ENCODE measurements at places on chromosomes 5 and 9. TPM values are rescaled to one million over a fixed set of nuclear protein-coding genes. Genes with fewer than 3 reads are reported as not detected.

The PCDHGB1 gene
- total RNA-seq, result 7.8 TPM

The PTGS1 gene
- 6.0 TPM for total RNA-seq

The SLC27A6 gene
- 57.2 TPM for total RNA-seq

The IL13 gene
- total RNA-seq, result not detected

The DCP2 gene
- total RNA-seq, result 57.4 TPM

The TIMD4 gene
- total RNA-seq, result not detected

The KIAA0825 gene
- total RNA-seq, result 5.6 TPM

The SPATA31C1 gene
- total RNA-seq, result not detected

The DMRT3 gene
- total RNA-seq, result 0.40 TPM

The GABRA6 gene
- not detected for total RNA-seq

The CA9 gene
- total RNA-seq, result not detected

The ZER1 gene
- 40.6 TPM for total RNA-seq

The THBS4 gene
- total RNA-seq, result 111 TPM

The OR1L4 gene
- total RNA-seq, result not detected

The C7 gene
- 37.4 TPM for total RNA-seq

The LNPEP gene
- 43.1 TPM for total RNA-seq

The SLC28A3 gene
- total RNA-seq, result 0.27 TPM

The MEGF10 gene
- total RNA-seq, result 8.2 TPM

The MCCC2 gene
- total RNA-seq, result 25.3 TPM

The TAL2 gene
- not detected for total RNA-seq

The FUT7 gene
- total RNA-seq, result 0.18 TPM

The FSTL4 gene
- total RNA-seq, result not detected

The HAVCR2 gene
- 11.8 TPM for total RNA-seq

The CKMT2 gene
- 5.9 TPM for total RNA-seq
